Amygdala (tissue), 56 donors: ENCODE measurements at places on chromosomes 7 and 10.

DNA sequence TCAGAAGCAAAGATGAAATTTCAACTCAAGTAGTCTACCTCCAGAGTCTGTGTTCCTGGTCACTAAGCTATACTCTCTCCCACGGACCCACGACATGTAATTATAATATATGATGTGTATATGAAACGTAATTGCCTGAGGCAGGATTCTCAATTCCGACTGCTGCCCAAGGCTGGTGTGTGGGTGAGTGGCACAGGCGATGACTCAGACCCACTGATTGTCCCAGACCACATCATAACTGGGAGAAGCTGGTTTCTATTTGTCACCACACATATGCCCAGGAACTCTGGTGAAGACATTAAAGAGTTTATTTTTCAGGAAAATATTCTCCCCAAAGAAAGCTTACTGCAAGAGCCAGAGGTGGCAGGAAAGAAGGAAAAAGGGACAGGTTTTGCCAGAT lies 219.3 kb downstream of the JAZF1 start:
- DNase-seq: no peak

GRCh38 chr10:44478876-44479705 lies 94.2 kb upstream of the CXCL12 start:
- DNase-seq: peak; percentile 22

DNA sequence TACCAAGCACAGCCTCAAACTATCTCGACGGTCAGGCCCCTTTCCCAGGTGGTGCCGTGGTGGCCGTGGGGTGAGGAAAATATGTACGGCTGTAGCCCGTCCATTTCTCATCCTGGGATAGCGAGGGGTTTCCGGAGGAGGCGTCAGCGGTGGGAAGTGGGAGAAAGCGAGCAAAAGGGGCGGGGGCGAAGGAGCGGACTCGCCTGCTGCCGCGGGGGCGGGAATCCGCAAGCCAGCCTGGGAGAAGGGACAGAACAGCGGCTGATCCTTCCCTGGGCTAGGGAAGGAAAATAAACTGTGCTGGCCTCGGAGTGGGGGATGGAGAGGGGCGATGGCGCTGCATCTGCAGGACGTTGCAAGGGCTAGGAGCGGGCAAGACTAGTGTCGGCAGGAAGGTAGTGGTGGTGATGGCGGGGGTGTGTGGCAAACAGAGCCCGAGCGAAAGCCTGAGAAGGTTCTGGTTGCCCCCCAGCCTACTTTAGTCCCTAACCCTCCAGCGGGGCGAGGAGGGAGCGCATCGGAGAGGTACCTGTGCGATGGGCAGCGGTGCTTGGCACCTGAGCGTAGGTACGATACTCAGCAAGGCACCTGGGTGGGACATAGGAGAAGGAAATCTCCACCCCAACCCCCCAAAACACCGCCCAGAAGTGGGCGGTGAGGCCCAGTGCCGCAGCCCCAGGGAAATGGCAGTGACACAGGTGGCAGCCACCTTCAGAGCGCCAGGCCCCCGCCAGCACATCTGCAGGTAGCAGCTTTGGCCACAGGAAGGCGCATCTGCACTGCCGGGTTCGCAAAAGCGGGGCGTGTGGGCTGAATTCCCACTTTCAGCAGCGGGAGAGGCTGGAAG lies 49.9 kb upstream of the STEAP1B start:
- no peak for DNase-seq

DNA sequence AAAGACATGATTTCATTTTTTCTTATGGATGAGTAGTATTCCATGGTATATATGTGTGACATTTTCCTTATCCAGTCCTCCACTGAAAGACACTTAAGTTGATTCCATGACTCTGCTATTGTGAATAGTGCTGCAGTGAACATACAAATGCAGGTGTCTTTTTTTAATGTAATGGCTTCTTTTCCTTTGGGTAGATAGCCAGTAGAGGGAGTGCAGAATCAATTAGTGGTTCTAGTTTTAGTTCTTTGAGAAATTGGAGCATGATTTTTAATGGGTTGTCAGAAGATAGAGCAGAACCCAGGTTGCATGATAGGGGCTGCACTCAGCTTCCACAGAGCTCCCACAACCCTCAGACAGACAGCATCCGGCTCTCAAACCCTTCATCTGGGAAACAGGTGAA lies 152.9 kb upstream of the PLXDC2 start:
- no peak for DNase-seq

GRCh38 chr7:4257146-4258111 lies 424.7 kb upstream of the FOXK1 start:
- peak; percentile 9 for DNase-seq

GRCh38 chr10:34107626-34108516 lies 707.2 kb downstream of the PARD3 start:
- no peak for DNase-seq

DNA sequence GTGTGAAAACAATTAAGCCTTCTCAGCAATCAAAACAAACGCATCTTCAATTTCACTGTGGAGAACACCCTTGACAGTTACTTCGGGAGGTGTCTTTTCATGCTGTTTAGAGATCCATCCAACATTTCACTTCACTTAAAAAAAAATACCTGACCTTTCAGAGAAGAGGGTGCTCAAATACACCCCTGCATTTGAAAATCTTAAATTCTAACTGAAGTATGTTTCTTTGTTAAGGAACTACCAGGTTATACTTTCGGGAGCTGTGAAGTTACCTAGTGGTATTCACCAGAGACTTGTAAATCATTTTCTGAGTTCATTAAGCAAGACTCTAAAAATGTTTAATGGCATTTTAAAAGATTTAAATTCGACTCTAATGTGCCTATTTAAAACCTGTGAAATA lies 38.8 kb downstream of the CNPY1 start:
- DNase-seq: no peak

DNA sequence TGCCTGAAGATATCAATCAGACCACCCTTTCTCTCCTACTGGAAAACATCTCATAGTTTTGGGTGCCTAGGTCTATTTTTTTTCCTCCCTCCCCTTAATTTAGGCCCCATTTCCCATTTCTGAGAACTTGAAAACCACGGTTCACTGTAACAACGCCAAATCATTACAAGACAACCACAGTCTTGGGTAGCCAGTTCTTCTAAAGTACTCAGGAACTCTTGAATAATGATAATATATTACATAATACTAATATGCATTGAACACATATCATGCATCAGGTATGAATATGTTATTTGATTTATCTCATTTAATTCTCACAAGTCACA lies 185.1 kb upstream of the ADO start:
- DNase-seq: no peak

GRCh38 chr7:156780724-156781455 lies 112.1 kb downstream of the LMBR1 start:
- DNase-seq: no peak

GRCh38 chr7:47142169-47142866 lies 439.6 kb downstream of the TNS3 start:
- DNase-seq: no peak

- DNase-seq: no peak
Observed at GRCh38 chr10:76983624-76984023, 654.0 kb downstream of the KCNMA1 start.

DNA sequence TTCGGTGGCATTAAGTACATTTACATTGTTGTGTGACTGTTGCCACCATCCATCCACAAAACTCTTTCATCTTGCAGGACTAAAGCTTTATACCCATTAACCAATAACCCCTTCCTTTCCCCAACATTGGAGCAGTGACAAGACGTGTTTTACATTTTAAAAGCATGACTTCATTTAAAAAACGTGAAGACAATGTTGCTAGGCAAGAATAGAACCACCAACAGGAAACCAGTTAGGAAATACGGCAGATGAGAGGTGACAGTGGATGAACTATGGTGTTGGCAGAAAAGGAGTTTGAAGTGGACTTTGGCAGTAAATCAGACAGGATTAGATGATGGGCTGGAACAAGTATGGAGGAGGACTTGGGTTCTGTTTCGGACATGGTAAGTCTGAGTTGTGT lies 17.0 kb downstream of the TMEM236 start:
- DNase-seq: no peak

GRCh38 chr7:91435381-91436059 lies 171.3 kb downstream of the FZD1 start:
- DNase-seq: no peak

DNA sequence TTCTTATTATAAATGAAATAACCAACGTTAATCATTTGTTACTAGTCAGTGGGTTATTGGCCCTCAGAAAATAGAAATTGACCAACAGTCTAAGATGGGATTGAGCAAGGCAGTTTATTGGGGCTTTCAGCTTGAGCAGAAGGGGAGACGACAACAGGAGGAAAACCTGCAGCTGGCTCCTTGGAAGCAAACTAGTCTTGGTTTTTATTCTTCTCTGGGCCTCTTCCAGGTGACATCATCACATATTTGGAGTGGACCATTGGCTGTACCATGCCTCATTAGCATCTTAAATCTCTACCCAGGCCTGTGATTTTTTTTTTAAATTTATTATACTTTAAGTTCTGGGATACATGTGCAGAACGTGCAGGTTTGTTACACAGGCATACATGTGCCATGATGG lies 59.0 kb upstream of the CSTF2T start:
- DNase-seq: no peak

DNA sequence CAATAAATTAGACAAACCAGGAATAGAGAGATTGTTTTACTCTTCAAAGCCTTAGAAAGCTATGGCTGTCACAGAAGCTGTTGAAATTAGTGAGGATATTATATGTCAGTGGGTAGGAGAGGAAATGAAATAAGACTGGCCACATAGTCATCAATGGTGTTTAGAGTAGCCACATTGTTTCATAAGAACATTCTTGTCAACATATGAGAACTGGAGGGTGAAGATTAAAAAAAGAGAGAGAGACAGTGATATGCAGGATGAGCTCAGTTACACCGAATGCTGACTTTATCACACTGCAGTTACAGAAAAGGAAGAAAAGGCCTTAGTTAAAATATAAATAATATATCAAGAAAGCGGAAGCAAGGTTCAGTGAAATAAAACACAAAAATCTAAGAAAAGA lies 412.0 kb downstream of the CNTNAP2 start:
- DNase-seq: no peak

DNA sequence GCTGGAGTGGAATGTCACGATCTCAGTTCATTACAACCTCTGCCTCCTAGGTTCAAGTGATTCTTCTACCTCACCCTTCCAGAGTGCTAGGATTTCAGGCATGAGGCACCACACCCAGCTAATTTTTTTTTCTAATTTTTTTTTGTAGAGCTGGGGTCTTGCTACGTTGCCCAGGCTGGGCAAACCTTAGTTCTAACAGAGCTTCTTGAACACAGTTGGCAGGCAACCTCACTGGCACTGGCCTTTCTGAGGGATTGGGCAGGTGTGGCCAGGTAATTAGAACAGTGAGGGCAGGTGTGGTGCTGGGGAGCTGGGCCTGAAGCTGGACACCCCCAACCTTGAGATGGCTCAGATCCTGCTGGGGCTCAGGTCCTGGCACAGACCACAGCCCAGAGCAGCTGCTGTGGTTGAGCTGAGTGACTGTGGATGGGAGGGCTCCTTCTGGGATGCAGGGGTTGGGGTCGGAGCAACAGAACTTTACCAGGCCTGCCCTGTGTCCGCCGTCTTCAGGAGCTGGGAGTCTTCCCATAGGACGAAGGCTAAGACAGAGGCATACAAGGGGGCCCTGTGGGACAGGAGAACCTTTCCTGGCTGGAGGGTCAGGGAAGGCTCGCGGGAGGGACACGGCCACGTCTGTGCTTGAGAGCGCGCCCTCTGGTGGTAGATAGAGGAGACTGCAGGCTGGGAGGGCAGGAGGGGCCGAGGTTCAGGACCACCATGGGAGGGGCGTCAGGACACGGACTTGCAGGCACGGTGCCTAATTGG lies 48.2 kb downstream of the COL26A1 start:
- DNase-seq: no peak

- no peak for DNase-seq
Observed at GRCh38 chr7:105250706-105251105, 138.0 kb downstream of the SRPK2 start.

GRCh38 chr7:140403878-140404564 lies at the start of gene RAB19:
TSS of gene RAB19 (plus strand) at chr7:140404058. CDS start at chr7:140407647, 3,589 bp downstream.
- DNase-seq: no peak

DNA sequence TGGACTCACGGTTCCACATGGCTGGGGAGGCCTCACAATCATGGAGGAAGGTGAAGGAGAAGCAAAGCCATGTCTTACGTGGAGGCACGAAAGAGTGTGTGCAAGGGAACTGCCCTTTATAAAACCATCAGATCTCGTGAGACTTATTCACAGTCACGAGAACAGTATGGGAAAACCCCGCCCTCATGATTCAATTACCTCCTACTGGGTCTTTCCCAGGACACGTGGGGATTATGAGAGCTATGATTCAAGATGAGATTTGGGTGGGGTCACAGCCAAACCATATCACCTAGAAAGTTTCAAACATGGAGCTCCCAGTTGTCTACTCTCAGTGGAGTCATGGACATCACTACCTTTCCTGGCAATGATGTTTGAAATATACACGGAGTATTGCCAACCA lies 49.6 kb downstream of the CYCS start:
- DNase-seq: no peak

DNA sequence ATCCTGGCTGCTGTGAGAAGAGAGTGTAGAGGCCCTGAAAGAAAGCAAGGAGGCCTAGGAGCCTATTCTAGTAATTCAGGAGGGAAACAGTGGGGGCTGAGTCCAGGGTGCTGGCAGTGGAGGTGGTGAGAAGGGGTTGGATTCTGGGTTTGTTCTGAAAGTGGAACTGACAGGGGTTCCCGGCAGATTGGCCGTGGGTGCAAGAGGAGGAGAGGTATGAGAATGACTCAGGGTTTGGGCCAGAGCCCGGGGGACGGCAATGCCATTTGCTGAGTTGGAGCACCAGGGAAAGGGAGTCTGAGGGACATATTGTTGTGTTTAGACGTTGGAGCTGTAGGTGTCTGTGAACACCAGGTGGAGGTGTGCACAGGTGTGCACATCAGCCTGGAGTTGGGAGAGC lies 38.5 kb downstream of the NPTX2 start:
- DNase-seq: no peak

DNA sequence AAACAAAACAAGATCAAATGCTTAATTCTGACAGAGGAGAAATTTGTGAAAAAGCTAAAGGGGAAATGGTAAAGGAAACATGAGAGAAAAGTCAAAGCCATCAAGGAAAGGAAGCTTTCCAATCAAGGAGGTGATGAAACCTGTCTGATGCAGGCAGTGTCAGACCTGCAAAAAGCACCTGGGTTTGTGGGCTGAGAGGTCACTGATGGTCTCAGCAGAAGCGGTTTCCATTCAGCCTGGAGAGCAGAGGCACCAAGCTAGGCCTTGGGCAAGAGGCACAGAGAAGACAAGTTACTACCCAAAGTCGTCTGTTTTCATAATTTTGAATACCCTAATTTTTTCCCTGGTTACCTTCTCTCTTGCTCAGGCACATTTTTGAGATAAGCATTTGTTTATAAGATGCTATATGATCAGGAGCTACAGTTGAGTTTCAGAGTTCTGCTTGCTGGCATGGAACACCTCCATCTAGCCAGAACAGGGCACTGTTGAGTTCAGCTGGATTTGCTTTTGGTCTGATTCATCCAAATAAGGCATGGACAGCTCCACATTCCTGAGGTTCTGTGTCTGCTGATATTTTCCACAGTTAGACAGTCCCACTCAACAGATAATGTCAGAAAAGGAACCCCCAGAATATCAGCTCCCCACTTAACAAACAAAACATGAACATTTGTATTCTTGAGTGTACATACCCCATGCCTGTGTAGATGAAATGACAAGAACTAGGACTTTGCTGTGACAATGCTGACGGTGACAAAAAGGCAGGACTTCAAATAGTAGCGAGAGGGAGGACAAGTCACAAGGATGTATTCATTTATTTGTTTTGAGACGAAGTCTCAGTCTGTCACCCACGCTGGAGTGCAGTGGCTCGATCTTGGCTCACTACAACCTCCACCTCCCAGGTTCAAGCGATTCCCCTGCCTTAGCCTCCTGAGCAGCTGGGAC lies 4.9 kb upstream of the PPIA start:
- DNase-seq: no peak

- no peak for DNase-seq
Observed at GRCh38 chr10:91046869-91047268, 126.0 kb upstream of the ANKRD1 start.
